Non-pigmented ciliary epithelial cell (primary cell): ENCODE measurements at places on chromosomes 16 and 17.
A peak's percentile ranks its signal among the peaks of the same experiment; 100 is the strongest.

DNA sequence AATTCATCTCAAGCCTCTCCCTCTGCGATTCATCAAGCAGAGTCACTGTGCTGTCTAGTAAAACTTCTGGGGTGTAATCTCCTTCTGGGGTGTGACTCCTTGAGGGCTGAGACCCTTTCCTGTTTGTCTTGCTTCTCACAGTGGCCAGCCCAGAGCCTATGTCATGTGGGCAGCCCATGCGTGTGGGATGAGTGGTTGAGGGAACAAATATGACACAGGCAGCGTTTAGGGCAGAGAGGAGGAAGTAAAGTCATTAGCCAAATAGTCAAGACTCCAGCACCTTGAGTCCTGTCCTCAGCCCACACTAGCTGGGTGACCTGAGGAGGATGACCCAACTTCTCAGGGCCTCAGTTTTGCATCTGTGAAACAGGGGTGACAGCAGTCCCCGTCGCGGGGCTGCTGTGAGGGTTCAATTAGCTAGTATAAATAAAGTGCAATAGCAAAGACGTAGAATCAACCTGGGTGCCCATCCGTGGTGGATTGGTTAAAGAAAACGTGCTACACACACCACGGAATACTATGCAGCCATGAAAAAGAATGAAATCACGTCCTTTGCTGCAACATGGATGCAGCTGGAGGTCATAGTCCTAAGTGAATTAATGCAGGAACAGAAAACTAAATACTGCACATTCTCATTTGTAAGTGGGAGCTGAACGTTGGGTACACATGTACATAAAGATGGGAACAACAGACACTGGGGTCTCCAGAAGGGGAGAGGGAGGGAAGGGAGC lies 4.5 kb upstream of the ITGAX start:
- DNase-seq = no peak

- no peak for DNase-seq
Observed at GRCh38 chr17:76240461-76241203, at the start of gene RNF157. TSS of gene RNF157 (minus strand) at chr17:76240493. CDS start at chr17:76240240, 253 bp downstream.

- DNase-seq = no peak
Observed at GRCh38 chr16:12515746-12516145, 287.9 kb downstream of the CPPED1 start.

DNA sequence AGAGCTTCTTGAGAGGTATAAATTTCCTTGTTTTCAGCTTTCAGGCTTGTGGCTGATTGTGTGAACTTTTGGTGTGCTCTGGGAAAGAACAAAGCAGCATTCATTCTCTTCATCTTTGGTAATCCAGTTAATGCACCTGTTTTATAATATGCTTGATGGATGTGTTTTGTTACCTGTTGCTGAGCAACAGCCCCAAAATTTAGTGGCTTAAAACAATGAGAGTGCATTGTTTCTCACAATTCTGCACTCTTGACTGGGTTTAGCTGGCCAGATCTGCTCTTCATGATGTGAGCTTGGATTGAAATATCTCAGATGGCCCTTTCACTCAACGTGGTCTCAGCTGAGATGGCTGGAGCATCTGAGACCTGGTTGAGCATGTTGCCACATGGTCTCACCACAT lies 58.7 kb upstream of the NOL11 start:
- DNase-seq = no peak

DNA sequence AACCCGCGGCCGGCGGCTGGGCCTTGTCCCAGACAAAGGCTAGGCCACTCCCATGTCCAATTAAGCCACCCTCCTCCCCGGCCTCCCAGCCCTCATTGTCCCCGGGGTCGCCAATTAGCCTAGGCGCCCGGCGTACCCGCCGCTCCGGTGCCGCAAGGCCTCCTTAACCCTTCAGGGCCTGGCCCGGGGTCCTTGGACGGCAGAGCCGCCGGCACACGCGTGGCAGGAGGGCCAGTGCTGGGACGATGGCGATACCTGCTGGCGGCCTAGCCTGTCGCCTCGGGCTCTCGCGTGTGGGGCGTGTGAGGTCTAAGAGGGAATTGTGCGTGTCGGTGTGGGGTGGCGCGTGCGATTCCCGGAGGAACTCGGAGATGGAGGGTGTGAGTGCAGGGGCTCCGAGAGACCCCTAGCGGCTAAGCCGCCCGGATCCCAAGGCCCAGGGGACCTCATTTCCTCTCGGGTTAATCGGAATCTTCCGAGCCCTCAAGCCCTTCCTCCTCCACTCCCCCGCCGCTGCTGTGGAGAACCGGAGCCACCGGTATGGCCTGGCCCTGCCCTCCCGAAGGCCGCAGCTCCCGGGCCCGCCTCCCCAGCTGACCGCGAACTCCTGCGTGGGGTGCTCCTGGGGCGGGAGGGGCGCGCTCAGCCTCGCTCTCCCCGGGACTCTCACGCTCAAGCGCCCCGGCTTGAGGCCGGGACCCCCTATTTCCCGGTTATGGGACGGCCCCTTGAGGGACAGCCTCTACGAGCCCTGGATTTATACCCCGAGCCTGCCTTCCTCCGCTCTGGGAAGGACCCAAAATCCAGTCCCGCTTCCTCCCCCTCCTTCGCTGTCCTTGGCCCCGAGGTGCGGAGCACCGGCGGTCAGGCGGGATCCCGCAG lies 11.9 kb downstream of the TBX2 start:
- no peak for DNase-seq

- DNase-seq = no peak
Observed at GRCh38 chr16:50457979-50458491, 89.2 kb upstream of the BRD7 start.

GRCh38 chr16:66926171-66926947 lies 1.0 kb upstream of the RRAD start:
- no peak for DNase-seq

GRCh38 chr17:76329664-76330063 lies 21.6 kb upstream of the QRICH2 start:
- DNase-seq = no peak

GRCh38 chr16:50863644-50864144 lies 121.8 kb downstream of the CYLD start:
- no peak for DNase-seq

DNA sequence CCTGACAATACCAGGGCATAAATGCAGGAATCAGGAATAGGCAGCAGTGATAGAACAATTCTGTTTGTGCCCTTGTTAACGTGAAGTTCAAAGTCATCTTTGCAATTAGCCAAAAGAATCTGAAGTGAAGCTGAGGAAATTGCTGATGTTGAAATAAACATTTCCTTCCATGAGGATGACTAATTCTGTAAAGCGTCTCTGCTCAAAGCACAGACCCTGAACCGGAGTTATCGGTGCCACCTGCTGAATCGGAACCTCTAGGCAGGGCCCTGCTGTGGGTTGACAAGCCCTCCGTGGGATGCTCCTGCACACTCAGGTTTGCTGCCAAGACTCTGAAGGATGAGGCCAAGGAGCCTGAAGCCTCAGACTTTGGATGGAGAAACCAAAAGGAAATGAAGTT lies 37.0 kb upstream of the CDH1 start:
- DNase-seq = peak; percentile 1

GRCh38 chr16:11162586-11163268 lies 93.3 kb downstream of the SOCS1 start:
- no peak for DNase-seq

- DNase-seq = no peak
Observed at GRCh38 chr17:30824002-30824355, 513 bp downstream of the CRLF3 start.

DNA sequence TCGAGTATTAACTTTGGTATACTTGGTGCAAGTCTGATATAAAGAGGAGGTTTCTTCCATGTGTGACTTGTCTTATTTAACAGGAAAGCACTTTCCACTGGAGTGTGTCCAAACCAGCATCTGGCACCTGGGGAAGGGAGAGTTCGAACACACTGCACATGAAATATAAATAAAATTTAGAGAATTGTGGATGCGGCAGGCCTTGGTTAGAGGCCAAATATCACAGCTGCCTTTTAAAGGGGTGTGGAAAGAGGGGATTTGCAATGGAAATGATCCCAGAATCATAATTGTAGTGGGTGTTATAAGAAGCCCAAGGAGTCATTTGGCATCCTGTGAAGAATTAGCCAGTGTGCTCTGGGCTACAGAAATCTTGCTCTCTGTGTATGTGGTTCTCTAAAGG lies 4.3 kb upstream of the NXN start:
- no peak for DNase-seq

GRCh38 chr16:21600031-21600773 lies 825 bp downstream of the METTL9 start:
- no peak for DNase-seq

- DNase-seq = no peak
Observed at GRCh38 chr16:66278604-66279262, 87.8 kb upstream of the CDH5 start.

DNA sequence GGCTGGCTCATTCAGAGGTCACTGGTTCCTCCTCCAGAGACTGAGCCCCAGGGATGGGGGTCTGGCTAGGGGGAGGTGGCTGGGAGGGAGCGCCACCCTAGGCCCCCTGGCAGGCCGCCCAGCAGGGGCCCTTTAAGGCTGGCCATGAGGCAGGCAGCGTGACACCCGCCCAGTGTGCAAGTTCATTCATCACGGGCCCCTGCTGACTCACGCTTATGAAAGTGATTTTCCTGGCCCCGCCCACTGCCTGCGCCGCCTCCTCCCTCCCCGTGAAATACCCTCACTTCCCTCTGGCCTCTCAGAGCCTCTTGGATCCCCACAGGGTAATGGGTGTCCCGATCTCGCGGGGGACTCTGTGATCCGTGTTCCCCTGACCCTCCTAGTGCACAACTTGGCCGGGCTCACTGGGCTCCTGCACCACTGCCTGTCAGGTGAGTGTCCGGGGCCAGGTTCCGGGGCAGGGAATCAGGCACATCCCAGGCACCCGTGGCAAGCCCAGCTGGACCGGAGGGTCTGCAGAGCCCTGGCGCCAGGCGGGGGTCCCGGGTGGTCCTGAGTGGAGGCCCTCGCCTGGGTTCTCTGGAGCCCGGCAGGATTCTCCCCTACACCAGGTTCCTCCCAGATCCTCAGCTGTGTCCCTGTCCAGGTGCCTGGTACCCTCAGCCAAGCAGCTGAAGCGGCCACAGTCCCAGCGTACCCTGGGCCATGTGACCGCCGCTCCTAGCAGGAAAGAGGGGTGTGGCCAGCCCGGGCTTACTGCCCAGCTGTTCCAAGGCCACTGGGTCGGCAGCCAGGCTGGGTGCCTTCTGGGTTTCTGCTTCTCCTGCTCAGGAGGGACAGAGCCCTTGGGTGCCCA lies at the start of gene OSGIN1:
OSGIN1 (plus strand) TSS at position 301 of the 856 bp plus-strand sequence. CDS start 4,432 bp downstream, outside the sequence.
- peak; percentile 59 for DNase-seq

- no peak for DNase-seq
Observed at GRCh38 chr17:81391936-81392908, 3.0 kb upstream of the BAHCC1 start.

GRCh38 chr17:31535581-31535981 lies 144.1 kb downstream of the RAB11FIP4 start:
- no peak for DNase-seq

- DNase-seq = no peak
Observed at GRCh38 chr17:80181431-80181830, 11.6 kb downstream of the CARD14 start.

GRCh38 chr17:5730373-5730772 lies 146.1 kb upstream of the NLRP1 start:
- DNase-seq = no peak

DNA sequence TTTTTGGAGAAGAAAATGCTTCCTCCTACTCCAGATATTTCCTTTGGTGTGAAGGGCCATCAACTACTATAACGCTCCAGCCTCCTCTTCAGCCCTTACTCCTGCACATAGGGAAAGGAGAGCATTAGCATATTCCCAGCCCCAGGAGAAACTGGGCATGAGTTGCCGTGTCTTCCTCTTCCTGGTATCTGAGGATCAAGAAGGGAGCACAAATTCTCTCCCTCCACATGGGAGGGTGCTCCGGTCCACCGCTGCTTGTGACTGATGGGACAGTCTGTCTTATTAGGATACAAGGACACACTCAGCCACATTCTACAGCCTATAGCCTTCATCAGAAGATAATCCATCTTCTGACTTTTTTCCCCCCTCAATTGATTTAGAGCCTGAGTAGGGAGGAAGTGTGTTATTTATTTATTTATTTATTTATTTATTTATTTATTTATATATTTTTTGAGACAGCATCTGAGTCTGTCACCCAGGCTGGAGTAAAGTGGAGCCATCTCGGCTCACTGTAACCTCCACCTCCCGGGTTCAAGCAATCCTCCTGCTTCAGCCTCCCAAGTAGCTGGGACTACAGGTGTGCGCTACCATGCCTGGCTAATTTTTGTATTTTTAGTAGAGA lies 16.6 kb upstream of the CYB5B start:
- DNase-seq = no peak

DNA sequence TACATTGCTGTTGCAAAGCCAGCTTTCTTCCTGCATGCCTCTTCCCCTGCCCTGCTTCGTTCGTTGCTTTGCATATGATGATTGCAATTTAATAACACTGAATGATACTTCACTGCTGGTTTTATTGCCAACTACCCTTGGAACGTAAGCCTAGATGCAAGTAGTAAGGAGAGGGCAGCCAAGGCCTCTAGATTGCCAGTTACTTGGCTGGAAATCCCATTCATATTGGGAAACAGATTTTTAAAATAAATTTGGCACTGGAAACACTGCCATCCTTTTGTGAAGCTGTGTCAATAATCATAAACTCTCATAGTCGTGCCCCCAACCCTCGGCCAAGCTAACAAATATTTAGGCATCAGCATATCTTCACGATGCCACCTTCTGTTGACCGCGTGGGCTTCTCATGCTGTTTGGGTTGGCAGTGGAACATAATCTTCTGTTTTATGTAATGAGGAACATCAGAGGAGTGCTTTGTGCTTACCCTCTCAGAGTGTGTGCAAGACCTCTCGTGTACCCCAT lies 86.5 kb downstream of the MAP2K6 start:
- DNase-seq = no peak

DNA sequence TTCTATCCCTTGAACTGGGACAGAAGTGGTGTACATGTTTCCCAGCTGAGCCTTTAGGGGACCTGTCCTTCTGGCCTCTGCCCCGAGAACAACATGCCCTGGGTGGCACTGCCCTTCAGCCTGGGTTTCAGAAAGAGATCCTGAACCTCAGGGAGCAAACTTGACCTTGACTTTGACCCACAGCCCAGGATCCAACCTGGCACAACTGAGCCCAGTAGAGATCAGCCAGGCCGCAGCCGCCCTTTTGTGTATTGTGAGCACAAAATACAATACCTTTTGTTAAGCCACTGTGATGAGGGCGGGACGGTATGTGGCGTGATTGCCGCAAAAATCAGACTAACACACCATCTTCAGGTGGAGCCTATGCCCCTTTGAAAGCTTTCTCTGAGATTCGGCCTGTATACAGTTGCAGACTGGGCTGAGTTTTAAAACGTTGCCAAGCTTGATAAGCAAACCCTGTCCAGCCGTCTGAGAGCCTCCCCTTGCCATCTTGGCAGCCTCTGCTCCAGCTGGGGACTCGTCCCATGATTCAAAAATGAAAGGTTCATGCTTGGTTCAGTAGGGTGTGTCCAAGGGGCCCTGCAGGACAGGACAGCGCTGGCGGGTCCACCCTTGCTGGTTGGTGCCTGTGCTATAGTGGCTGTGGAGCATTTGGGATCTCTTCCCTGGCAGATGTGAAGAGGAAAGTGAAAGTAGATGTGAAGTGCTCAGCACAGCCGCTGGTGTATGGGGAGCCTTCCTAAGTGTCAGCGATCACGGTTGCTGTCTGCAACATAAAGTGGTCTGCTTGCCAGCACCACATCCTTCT lies 40.3 kb downstream of the FOXL1 start:
- DNase-seq = no peak
